Cardiac ventricle fibroblast (primary cell): ENCODE measurements at places on chromosomes 4 and X. TPM values are rescaled to one million over a fixed set of nuclear protein-coding genes. Genes with fewer than 3 reads are reported as not detected.

The GPRASP2 gene
- 9.7 and 10.9 TPM in 2 replicates for total RNA-seq

The USP51 gene
- total RNA-seq = 1.6 and 1.9 TPM in 2 replicates

The EDNRA gene
- 5.1 and 6.6 TPM in 2 replicates for total RNA-seq

The KIT gene
- 2.1 and 2.6 TPM in 2 replicates for total RNA-seq

The ARHGAP6 gene
- 53.2 and 58.0 TPM in 2 replicates for total RNA-seq

The ADH7 gene
- total RNA-seq = not detected in 2 replicates

The RTL3 gene
- not detected in 2 replicates for total RNA-seq

The VCX2 gene
- not detected in 2 replicates for total RNA-seq

The WFS1 gene
- 44.5 and 48.5 TPM in 2 replicates for total RNA-seq

The RBBP7 gene
- 66.7 and 73.3 TPM in 2 replicates for total RNA-seq

The PWWP3B gene
- 0.73 and 0.94 TPM in 2 replicates for total RNA-seq

The NPY2R gene
- total RNA-seq = 0.19 and 0.59 TPM in 2 replicates

The BCLAF3 gene
- 2.1 and 2.5 TPM in 2 replicates for total RNA-seq

The IL2 gene
- not detected in 2 replicates for total RNA-seq

The PDCL2 gene
- not detected in 2 replicates for total RNA-seq

The HTN3 gene
- not detected in 2 replicates for total RNA-seq

The ATXN3L gene
- not detected in 2 replicates for total RNA-seq

The NSUN7 gene
- total RNA-seq = not detected in 2 replicates

The FATE1 gene
- 0.75 and 1.7 TPM in 2 replicates for total RNA-seq

The ZBTB33 gene
- 9.5 and 10.3 TPM in 2 replicates for total RNA-seq

The UPF3B gene
- total RNA-seq = 1.00 and 3.4 TPM in 2 replicates

The TCEAL4 gene
- total RNA-seq = 131 and 146 TPM in 2 replicates

The MTM1 gene
- total RNA-seq = 2.9 and 4.0 TPM in 2 replicates

The ETDB gene
- not detected in 2 replicates for total RNA-seq

The GPM6B gene
- total RNA-seq = 14.8 and 23.0 TPM in 2 replicates

The NAT8L gene
- 0.39 and 1.6 TPM in 2 replicates for total RNA-seq

The HAUS7 gene
- 15.6 and 16.8 TPM in 2 replicates for total RNA-seq

The UBA6 gene
- total RNA-seq = 23.2 and 37.0 TPM in 2 replicates

The PORCN gene
- 10.8 and 15.1 TPM in 2 replicates for total RNA-seq

The UNC5C gene
- 18.1 and 19.4 TPM in 2 replicates for total RNA-seq

The FGG gene
- total RNA-seq = not detected in 2 replicates

The GLOD5 gene
- not detected in 2 replicates for total RNA-seq

The PAGE1 gene
- total RNA-seq = not detected in 2 replicates

The ZGRF1 gene
- total RNA-seq = 1.3 and 3.1 TPM in 2 replicates

The FRG2 gene
- total RNA-seq = not detected in 2 replicates

The PDE5A gene
- total RNA-seq = 7.3 and 8.2 TPM in 2 replicates

The PPP2R2C gene
- total RNA-seq = not detected in 2 replicates

The MAGT1 gene
- 47.1 and 72.7 TPM in 2 replicates for total RNA-seq

The ITGB1BP2 gene
- 0.24 TPM in 1 of 2 replicates, not detected in the other for total RNA-seq

The XG gene
- 0.73 and 3.2 TPM in 2 replicates for total RNA-seq
